ENCODE measurements at places on chromosomes 4 and X. TPM values are rescaled to one million over a fixed set of nuclear protein-coding genes. Genes with fewer than 3 reads are reported as not detected.

EDA gene
- total RNA-seq: 0.83 TPM

EFHC2 gene
- 0.24 TPM for total RNA-seq

LGI2 gene
- total RNA-seq: 0.07 TPM

SPANXA2 gene
- total RNA-seq: not detected

SLIT2 gene
- not detected for total RNA-seq

CCSER1 gene
- total RNA-seq: not detected

IL1RAPL1 gene
- total RNA-seq: not detected

FMR1NB gene
- total RNA-seq: not detected

MAP9 gene
- total RNA-seq: 4.7 TPM

CT45A2 gene
- not detected for total RNA-seq

PHEX gene
- total RNA-seq: 0.28 TPM

ADH1A gene
- not detected for total RNA-seq

FREM3 gene
- total RNA-seq: not detected

CFAP99 gene
- total RNA-seq: 0.16 TPM

G6PD gene
- total RNA-seq: 1,430 TPM

TCEAL6 gene
- not detected for total RNA-seq

ZDHHC9 gene
- total RNA-seq: 67.5 TPM

P2RY4 gene
- not detected for total RNA-seq

UBE2A gene
- total RNA-seq: 141 TPM

SOD3 gene
- total RNA-seq: not detected

AFF2 gene
- total RNA-seq: not detected

CXorf38 gene
- 12.4 TPM for total RNA-seq

MYL5 gene
- 13.4 TPM for total RNA-seq

TACR3 gene
- not detected for total RNA-seq

TRAPPC2 gene
- total RNA-seq: 7.4 TPM

EVC gene
- 8.0 TPM for total RNA-seq

NLGN3 gene
- total RNA-seq: 0.84 TPM

NXF2B gene
- not detected for total RNA-seq

MAGEA2 gene
- 0.13 TPM for total RNA-seq

CTAG1B gene
- total RNA-seq: not detected

UCP1 gene
- total RNA-seq: 0.14 TPM

SPCS3 gene
- 34.3 TPM for total RNA-seq

EPHA5 gene
- total RNA-seq: 0.30 TPM

NCBP2L gene
- total RNA-seq: not detected

AMBN gene
- total RNA-seq: not detected

SH2D1A gene
- total RNA-seq: not detected

RNF150 gene
- 0.26 TPM for total RNA-seq

MAGEA8 gene
- total RNA-seq: not detected

NEIL3 gene
- 7.1 TPM for total RNA-seq

RS1 gene
- total RNA-seq: not detected

STOX2 gene
- 2.3 TPM for total RNA-seq

QRFPR gene
- 0.08 TPM for total RNA-seq

GLRA3 gene
- not detected for total RNA-seq

KCNIP4 gene
- not detected for total RNA-seq

GAGE1 gene
- not detected for total RNA-seq

NAP1L3 gene
- 0.32 TPM for total RNA-seq

PAGE2 gene
- not detected for total RNA-seq

CENPU gene
- total RNA-seq: 24.1 TPM

Data from A549 treated with AZD2906 at 1 μM for 4 hours (cell line).